EL (cell line): ENCODE measurements at places on chromosomes 3 and 15.
A peak's percentile ranks its signal among the peaks of the same experiment; 100 is the strongest.

GRCh38 chr15:40825661-40826422 lies 2.7 kb downstream of the PPP1R14D start:
- peak; percentile 27 for DNase-seq

GRCh38 chr15:55768670-55769185 lies 25.8 kb upstream of the PRTG start:
- peak; percentile 62 for DNase-seq

GRCh38 chr3:100069472-100069871 lies 44.8 kb downstream of the FILIP1L start:
- DNase-seq: no peak

DNA sequence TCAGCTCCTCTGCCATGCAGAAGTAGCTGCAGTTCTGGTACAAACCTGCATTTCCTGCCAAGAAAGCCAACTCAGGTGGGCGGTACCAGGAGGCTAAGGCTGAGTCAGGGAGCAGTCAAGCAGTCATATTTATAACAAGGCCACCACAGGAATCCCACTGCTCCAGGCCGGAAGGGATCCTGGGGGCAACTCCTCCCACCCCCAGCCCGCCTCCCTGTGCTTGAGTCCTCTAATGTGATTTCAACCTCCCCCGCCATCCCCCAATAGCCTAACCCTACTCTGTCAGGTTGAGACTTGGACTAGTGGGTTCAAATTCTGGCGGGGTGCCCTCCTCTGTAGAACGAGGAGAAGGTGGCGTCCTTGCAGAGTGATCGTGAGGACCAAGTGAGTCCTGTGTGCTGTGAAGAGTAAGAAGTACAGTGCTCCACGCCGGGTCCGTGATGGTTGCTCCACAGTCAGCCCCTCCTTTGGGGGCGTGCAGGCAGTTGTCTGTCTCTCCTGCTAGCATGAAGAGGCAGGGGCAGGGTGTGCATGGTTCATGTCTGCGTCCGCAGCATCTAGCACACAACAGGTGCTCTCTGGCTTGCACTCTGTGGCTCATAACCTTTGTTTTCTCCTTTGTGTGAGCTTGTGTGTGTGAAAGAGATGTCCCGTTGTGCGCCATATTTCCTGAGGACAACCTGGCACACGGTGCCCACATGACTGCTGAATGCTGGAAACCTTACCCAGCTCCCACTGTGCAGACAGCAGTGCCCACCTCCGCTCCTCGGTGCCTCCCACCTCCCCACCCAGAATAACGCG lies 78.3 kb downstream of the SMAD6 start:
- DNase-seq: peak; percentile 90

GRCh38 chr15:91047545-91048199 lies 25.3 kb upstream of the VPS33B start:
- DNase-seq: peak; percentile 16

- no peak for DNase-seq
Observed at GRCh38 chr3:58840949-58841348, 174.4 kb upstream of the FAM3D start.

DNA sequence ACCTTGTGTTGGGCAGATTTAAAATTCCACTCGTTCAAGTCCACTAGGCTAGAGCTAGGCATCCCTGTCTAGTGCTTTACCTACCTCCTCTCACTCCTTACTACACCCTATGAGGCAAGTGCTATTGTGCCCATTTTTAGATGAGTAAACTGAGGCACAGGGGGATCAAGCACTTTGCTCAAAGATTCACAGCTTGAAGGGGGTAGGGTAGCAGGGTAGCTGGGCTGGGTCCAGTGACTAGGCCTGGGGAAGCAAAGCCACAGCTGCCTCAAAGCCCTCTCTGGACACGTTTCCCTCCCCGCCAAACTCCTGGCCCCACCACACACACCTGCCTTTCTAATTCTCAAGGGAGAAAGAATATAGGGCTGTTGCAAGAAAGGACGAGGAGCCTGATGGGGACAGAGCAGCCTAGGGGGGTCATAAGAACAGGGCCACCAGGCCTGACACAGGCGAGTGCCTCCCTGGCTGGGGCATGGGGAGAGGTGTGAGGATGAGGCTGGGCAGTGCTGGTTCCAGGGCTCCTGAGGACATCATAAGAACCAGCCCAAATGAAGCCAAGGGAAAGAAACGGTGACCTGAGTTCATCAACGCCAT lies 34.8 kb upstream of the SFMBT1 start:
- no peak for DNase-seq

- no peak for DNase-seq
Observed at GRCh38 chr15:88828791-88829190, 25.6 kb downstream of the ACAN start.

DNA sequence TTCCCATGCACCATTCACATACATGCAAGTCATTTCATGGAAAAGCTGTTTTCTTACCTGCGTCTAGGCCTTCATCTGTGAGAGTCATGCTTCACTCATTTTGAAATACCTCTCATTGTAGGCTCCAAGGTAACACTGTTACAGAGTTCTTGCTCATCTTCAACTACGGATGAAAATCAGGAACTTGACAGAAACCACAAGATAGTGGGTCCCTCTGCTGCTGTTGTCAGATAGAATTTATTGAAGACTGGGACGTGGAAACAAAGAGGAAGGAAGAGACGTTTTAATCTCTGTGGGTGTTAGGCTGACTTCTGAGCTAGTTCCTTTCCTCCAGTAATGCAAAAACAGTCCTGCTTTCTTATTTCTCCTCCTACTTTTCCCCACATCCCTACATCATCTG lies at the start of gene P2RY14:
Gene P2RY14, minus strand, starts transcription at position 313 of the 400 bp plus-strand sequence. CDS start 64,226 bp downstream, outside the sequence.
- DNase-seq: no peak

DNA sequence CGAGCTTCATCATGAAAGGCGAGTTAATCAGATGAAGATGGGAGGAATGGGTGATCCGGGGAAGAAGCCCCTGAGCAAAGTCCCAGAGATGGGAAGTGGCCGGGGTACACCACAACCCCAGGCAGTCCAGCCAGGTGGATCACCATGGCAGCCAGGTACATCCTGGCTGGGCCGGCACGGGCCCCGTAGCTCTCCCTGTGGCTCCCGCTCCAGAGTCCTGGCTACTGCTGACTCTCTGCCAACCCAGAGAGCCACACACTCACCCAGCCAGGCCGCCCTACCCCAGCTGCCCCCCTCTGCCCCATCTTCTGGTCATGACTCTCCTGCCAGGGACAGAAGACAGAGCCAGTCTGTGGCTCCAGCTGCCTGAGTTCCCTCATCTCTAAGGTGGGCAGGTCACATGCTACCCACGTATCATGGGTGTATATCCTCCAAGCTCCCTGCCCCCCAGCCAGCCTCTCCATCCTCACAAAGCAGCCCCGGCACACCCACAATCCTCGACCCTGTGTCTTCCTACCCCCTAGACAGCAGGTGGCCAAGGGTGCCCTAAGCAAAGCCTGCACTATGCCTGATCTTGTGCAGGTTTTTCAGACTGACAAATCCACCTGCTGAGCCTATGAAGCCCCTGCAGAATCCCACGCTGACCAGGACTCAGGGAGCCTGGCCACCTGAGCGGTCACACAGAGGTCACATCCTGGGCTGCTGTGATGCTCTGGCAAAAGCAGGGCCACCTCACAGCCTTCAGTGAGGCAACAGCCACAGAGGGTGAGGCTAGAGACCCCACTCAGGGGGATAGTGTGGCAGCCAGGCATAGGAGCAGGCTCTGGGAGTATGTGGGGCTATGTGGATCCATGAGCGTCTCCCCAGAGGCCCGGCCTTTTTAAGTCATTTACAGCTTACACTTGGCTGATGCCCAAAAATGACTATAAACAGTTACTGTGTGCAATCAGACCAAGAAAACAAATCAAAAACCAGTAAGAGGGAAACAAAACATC lies 13.2 kb downstream of the XXYLT1 start:
- no peak for DNase-seq
